Kidney (tissue), 22 donors: ENCODE measurements at places on chromosomes 16 and 17.

GRCh38 chr17:50190293-50190602, 11.2 kb downstream of the COL1A1 start:
- H3K36me3 ChIP-seq = no peaks in the 10 kb centered on the region
- H3K27ac ChIP-seq = no peak overlapping the region
- H3K27me3 ChIP-seq = no peaks in the 10 kb centered on the region

GRCh38 chr17:57487573-57487972, 231.2 kb downstream of the MSI2 start:
- H3K4me3 ChIP-seq = no peak overlapping the region
- H3K36me3 ChIP-seq = no peaks in the 10 kb centered on the region
- H3K27ac ChIP-seq = no peak overlapping the region
- H3K27me3 ChIP-seq = no peaks in the 10 kb centered on the region

- H3K4me1 ChIP-seq = no peaks in the 10 kb centered on the region
- H3K36me3 ChIP-seq = peaks cover 44% of the 10 kb centered on the region
- no peaks in the 10 kb centered on the region for H3K27me3 ChIP-seq
- H3K27ac ChIP-seq = no peak overlapping the region
- DNase-seq = no peak
These were observed 66.1 kb downstream of the PLD6 start for GRCh38 chr17:17139972-17140589.

- no peaks in the 10 kb centered on the region for H3K27me3 ChIP-seq
- DNase-seq = no peak
- H3K4me1 ChIP-seq = no peaks in the 10 kb centered on the region
- no peak overlapping the region for H3K4me3 ChIP-seq
- no peak overlapping the region for H3K27ac ChIP-seq
These were observed 8.2 kb upstream of the MPP2 start for GRCh38 chr17:43915559-43915958.

DNA sequence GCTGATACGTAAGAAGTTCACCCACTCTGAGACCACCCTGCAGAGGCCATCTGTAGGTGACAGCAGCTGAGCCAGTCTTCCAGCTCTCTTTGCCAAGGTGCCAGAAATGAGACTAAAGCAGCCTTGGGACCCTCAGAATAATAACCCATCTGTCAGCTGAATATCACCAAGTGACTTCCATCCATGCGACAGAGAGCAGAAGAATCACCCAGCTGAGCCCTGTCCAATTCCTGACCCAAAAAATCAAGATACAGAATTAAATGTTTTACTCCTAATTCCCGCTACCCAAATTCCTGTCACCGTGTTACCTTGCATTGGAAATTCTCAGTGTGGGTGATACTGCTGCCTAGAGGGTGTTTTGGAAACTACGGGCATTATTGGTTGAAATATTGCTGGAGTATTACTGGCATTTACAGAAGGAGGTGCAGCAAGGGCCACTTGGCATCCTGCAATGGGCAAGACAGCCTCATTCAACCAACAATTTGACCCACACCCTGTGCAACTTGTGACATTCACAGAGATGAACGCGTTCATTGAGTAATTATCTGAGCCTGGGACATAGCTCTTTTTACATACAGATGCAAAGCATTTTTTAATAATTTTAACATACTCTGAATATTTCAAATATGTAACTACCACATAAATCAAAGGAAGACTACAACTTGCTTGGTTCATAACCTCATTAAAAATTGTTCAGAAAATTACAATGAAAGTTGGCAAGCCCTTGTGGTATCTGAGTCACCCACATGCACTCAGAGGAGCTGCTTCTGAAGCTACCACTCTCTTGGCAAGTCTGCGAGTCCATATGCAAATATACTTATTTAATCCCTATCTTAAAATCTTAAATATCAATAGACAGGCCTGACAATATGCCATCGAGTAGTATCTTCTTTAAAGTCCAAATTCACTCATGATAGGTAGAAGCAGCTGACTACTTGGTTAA, 126.6 kb downstream of the C16orf95 start:
- no peak for DNase-seq
- no peaks in the 10 kb centered on the region for H3K27me3 ChIP-seq
- no peaks in the 10 kb centered on the region for H3K36me3 ChIP-seq
- no peak overlapping the region for H3K27ac ChIP-seq

DNA sequence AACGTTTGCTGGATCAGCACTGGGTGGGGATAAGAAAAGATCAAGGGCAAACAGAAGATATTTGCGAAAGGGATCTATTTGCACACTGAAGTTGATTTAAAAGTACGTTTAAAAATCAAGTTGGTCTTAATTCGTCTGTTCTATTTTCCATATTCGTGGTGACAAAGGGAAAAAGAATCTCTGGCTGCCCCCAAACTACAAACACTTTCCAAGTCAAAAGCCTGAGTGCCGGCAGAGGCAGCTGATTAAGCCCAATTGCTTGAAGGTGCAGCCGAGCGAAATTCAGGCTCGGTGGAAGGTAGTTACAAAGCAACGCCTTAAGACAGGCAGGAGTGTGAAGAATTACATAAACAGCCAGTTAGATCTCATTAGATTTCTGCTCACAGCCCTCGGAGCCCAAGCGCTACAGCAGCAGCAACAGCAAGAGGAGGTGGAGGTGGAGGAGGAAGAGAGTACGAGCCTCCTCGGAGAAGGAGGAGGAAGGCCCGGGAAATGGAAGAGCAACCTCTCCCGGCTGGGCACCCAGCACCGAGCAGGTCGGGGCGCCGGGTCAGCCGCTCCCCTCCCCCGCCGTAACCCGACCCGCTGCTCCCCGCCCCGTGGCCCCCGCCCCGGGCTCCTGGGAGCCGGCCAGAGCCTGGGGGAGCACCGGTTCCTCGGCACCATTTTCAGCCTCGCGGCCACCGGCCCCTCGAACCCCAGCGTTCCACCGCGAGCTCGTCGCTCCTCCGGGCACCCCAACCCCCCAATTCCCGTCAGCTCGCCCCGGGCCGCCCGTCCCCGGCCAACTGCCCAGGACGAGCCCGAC, 890 bp downstream of the TOB1 start:
- no peaks in the 10 kb centered on the region for H3K4me1 ChIP-seq
- peak; percentile 77 for DNase-seq
- H3K27ac ChIP-seq = peak overlapping the region; percentile 100
- peaks cover 24% of the 10 kb centered on the region for H3K36me3 ChIP-seq
